Thyroid gland (tissue), 4 donors: ENCODE measurements at places on chromosomes 6 and 20. TPM values are rescaled to one million over a fixed set of nuclear protein-coding genes. Genes with fewer than 3 reads are reported as not detected.
A peak's percentile ranks its signal among the peaks of the same experiment; 100 is the strongest.

The PPDPF gene
- 226 TPM for total RNA-seq

The BTNL2 gene
- not detected for total RNA-seq

DNA sequence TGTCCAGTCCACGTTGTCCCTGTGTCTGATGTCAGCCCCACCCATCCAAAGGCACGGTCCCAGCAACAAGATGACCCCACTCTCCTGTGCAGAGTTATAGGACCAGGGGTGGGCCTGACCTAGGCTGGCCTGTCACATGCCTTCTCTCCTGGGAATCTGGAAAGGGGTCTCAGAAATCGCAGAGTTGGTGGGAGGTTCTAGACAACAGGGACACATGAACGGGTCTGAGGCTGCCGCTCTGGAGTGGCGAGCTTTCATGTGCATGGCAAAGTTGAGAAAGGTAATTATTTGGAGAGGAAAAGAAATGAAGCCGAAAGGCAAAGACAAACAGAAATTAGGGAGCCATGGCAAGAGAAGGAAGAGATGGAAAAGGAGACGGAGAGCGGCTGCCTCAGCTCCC is 29.5 kb downstream of the BFSP1 start:
- H3K4me3 ChIP-seq, result no peak overlapping the region
- DNase-seq, result peak; percentile 20
- peak overlapping the region; percentile 33 for H3K27ac ChIP-seq
- H3K4me1 ChIP-seq, result peaks cover 10% of the 10 kb centered on the region

DNA sequence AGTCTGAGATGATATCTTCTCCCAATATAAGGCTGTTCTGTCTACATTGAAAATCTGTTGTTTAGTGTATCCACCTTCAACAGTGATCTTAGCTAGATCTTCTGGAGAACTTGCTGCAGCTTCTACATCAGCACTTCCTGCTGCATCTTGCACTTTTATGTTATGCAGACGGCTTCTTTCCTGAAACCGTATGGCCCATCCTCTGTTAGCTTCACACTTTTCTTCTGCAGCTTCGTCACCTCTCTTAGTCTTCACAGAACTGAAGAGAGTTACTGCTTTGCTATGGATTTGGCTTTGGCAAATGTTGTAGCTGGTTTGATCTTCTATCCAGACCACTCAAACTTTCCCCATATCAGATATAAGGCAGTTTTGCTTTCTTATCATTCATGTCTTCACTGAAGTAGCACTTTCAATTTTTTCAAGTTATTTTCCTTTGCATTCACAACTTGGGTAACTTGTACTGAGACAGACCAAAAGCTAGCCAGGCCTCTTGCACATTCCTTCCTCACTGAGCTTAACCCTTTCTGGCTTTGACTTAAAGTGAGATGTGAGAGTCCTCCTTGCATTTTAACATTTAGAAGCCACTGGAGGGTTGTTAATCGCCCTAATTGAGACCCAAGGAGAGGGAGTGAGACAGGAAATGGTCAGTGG is 110.1 kb downstream of the PREP start:
- H3K36me3 ChIP-seq, result no peaks in the 10 kb centered on the region
- no peaks in the 10 kb centered on the region for H3K27me3 ChIP-seq
- H3K4me3 ChIP-seq, result no peak overlapping the region

GRCh38 chr6:77425671-77426070 is 37.6 kb downstream of the HTR1B start:
- H3K36me3 ChIP-seq, result no peaks in the 10 kb centered on the region
- no peak for DNase-seq
- H3K4me1 ChIP-seq, result no peaks in the 10 kb centered on the region
- H3K27me3 ChIP-seq, result no peaks in the 10 kb centered on the region

DNA sequence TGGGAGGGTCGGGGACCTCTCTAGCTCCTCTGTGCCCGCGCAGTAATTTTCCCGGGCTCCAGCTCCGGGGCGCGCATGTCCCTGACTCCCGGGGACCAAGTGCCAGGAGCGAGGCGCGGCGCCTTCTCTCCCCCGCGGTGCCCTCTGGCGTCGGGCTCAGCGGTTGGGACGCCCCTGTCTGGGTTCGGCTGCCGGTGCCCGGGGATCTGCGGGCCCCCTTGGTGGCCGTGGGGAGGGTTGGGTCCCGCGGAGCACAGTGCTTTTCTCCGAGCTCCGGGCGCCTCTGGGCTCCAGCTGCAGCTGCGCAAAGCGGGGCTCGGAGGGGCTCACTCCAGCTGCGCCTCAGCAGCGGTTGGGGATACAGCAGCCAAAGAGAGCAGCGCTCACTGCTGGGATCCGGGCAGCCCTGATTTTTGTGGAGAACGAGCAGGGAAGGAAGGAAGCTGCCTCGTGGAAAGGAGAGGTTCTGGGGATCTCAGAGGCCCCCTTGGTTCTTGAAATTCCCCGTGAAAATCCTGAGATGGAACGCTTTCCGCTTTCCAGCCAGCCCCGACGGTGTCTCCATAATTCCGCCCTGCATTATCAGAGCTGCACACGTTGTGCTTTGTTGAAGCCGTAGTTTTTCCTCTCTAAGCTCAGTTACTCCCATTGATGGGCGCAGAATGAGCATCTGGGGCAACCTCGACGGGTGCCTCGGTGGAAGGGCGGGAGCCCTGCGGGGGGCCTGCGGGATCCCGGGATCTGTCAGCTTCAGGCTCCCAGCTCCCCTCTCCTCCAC is 861 bp downstream of the PPP1R14C start:
- H3K27ac ChIP-seq, result peak overlapping the region; percentile 74
- H3K27me3 ChIP-seq, result no peaks in the 10 kb centered on the region
- H3K4me3 ChIP-seq, result peak overlapping the region; percentile 52
- peak; percentile 38 for DNase-seq
- no peaks in the 10 kb centered on the region for H3K36me3 ChIP-seq
- H3K4me1 ChIP-seq, result peaks cover 30% of the 10 kb centered on the region

DNA sequence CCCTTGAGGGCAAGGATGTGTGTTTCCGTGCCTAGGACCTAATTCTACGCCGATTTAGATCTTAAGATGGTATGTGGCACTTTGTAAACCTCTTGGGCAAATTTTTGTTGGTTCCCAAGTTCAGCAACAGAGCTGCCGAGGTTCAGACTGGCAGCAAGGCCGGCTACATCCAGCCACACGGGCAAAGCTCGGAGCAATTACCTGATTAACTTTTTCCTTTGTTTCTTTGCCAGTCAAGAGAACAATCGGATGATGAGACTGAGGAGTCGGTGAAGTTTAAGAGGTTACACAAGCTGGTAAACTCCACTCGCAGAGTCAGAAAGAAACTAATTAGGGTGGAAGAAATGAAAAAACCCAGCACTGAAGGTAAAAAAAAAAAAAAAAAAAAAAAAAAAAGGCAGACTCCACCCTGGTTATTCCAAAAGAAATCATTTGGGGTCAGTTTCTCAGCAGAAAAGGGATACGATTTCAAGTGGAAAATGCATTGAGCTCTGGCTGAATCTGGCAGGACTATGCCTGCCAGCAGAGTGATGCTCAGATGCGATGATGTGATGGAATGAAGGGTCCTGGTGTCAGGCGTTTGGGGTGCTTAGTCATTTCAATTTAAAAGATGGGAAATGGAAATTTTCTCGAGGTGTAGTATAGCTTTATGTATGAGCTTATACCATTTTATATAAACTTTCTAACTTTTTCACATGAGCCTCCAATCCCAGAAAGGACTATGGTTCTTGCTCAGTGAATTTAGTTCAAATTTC is 171.6 kb downstream of the SASH1 start:
- H3K36me3 ChIP-seq, result peaks cover 28% of the 10 kb centered on the region
- H3K4me3 ChIP-seq, result no peak overlapping the region
- peaks cover 26% of the 10 kb centered on the region for H3K4me1 ChIP-seq
- DNase-seq, result no peak
- peak overlapping the region; percentile 58 for H3K27ac ChIP-seq

DNA sequence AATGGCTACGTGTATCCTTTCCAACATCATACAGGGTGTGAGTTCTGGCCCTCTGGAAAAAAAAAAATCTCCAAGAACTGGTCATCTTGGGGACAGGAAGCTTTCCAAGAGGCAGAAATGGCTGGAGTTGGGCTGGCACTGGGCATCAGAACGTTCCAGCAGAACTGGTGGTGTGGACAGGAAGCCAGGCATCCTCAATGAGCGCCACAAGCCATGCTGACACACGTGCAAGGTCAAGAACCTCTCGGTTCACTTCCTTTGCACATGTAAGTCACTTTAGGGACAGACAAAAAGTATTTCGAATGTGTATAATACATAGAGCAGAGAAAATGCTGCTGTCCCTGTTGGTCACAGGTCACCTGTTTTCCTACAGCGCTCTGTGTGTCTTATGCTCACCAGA is 27.4 kb upstream of the RIN2 start:
- H3K4me1 ChIP-seq, result peaks cover 14% of the 10 kb centered on the region
- no peaks in the 10 kb centered on the region for H3K36me3 ChIP-seq
- H3K27me3 ChIP-seq, result no peaks in the 10 kb centered on the region
- DNase-seq, result no peak
